ENCODE measurements at places on chromosomes 12 and 14.

DNA sequence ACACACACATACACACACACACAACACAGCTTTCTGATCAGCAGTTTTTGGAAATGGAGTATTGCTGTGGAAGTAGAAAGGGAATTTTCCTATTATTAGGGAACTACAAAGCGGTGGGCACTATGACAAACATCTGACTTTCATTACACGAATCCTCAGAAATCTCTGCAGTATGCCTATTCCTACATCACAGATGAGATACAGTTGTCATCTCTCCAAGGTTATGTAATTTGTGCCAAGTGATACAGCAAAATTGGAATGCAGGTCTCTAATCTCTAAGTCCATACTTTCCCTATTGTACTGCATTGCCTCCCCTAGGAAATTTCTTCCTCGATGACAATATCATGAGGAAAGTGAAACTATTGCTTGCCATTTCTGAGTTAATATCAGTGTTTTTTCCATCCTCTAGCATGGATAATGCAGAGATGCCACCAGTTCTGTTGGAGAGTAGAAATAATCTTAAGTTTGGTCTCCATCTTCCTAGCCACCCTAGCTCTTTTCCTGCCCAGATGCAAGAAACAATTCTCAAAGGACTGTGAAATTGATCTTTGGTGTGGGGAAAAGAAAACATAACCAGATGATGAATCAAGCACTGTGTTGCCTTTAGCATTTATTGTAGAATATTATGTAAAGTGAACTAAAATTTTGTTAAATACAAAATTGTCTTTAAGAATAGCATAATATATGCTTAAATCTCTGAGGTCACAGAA lies 94.7 kb downstream of the ERGIC2 start:
- no peak for DNase-seq

- DNase-seq: no peak
Observed at GRCh38 chr12:84069198-84069597, 843.4 kb downstream of the SLC6A15 start.

- no peak for DNase-seq
Observed at GRCh38 chr12:101581190-101581589, 13.6 kb upstream of the MYBPC1 start.

DNA sequence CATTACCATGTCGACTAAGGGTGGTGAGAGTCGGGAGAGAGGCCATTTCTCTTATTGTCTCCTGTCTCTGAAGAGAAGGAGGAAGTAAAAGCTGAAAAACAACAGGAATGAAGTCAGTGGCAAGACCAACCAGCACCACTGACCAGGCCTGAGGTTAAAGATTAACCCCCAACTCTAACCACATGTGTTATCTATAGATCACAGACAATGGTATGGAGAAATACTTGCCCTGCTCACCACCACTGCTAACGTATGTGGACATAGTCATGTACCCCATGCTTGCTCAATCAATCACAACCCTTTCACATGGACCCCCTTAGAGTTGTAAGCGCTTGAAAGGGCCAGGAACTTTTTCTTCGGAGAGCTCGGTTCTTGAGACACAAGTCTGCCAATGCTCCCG lies 690.9 kb upstream of the LMO3 start:
- DNase-seq: no peak

DNA sequence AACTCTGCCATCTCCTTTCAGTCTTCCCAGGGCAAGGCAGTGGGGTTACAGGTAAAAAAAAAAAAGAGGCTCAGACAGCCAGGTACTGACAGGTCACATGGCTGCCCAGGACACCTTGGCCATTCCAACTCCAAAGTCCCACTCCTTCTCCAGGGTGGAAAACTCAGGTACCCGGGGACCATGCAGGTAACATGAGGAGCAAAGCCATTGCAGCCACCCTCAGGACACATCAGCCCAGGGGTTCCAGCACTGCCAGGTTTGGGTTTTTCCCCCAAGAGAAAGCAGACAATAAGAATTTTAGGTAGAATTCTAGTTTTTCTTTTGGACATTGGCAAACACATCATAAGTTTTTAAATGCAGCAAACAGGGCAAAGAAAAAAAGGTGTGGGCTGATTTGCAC lies 15.3 kb downstream of the FAM222A start:
- DNase-seq: no peak

- no peak for DNase-seq
Observed at GRCh38 chr12:30308010-30308717, 387.5 kb downstream of the IPO8 start.

DNA sequence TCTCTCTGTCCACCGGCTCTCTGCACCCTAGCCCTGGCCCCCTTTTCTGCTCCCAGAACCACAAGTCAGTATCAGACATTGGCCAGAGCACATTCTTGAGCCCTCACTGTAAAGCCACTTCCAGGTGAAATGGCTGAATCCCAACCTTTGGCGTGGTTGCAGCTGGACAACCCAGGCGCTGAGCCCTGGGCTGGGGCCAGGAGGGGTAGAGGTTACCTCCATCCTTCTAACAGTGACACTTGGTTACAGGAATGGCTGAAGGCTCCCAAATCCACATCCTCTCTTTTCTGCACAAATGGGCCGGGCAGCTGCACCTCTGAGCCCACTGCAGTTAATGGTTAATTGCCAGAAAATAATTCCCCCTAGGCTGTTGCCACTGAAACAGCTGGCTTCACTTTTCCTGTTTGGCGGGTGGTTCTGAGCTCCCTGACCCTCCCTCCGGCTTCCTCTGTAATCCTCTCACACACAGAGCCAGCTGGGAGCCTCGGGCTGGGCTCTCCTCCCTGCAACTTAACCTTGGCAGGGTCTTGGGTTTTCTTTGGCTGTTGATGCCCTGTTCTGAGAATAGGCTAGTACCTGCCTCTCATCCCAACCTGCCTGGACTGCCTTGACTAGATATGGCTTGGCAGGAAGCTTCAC lies 44.1 kb downstream of the TSPAN11 start:
- DNase-seq: no peak

DNA sequence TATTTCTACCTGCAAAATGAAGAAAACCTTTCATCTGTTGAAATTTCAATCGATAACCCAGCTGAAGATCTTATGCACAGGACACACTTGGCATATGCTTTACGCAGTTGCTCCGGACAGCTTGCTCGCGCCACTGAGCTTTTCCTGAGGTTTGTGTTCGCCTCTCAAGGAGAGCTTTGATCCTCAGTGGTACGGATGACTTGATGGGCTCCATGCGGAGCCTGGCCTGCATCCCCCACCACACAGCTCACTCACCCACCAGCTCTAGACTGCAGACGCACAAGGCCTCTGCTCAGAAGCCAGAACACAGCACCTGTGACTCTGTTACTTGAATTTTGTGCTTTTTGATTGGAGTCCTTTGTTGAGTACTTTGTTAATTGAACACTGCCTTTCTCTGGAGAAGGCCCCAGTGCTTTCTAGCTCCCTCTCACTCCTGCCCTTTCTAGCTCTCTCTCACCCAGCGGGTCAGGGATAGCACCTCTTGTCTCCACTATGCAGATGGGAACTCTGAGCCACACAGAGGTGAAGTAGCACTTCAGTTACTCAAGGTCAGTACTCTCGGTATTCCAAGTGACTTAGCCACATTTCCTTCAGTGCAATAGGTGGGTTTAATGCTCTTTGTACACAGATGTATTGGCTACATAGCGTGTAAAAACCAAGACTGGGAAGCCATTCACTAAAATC lies 52.1 kb downstream of the TBC1D30 start:
- DNase-seq: no peak

GRCh38 chr14:73634011-73634833 lies 10.6 kb upstream of the DNAL1 start:
- no peak for DNase-seq

- no peak for DNase-seq
Observed at GRCh38 chr12:111776836-111777344, 10.2 kb downstream of the ALDH2 start.

All from H54 (cell line).